ENCODE measurements at places on chromosomes 3 and 15.

DNA sequence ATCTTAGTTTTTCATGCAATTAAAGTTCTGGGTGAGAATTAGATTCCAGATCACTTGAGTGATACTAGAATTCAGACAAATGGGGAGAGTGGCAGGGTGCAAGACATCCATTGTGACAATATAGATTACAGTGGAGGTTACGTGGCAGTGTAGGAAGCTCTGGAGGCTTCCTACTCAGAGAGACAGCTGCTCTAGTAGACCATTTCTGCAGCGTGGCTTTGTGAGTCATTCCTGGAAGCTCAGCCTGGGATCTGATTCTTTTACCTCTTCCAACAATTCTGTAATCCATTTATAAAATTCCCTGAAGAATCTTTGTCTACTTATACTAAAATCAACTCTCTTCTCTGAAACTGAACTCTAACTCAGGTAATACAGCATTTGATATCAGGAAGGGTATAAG is 90.4 kb upstream of the ASB14 start:
- DNase-seq = no peak

GRCh38 chr3:168121184-168122017 is 25.7 kb upstream of the GOLIM4 start:
- no peak for DNase-seq

DNA sequence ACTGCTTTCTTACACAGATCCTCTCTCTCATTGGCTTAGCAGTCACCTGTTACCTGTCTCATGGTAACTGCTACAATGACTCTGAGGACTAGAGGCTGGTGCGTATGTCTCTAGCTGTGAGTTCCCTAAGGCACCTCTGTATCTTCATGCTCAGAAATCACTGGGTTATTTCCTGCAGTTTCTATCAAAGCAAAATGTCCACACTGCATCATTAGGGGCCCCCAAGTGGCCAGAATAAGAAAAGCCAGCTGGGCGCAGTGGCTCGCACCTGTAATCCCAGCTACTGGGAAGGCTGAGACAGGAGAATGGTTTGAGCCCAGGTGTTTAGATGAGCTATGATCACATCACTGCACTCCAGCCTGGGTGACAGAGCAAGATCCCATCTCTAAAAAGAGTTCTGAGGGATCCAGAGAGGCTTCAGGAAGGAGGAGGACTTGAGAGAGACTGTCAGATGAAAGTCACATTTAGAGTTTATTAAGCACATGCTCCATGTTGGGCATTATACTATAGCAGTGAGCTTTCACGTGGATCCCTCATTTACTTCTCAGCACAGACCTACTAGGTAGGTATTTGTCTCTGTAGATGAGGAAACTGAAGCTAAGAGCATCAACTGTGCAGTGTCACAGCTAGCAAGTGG is 2.3 kb upstream of the VPS18 start:
- DNase-seq = no peak

DNA sequence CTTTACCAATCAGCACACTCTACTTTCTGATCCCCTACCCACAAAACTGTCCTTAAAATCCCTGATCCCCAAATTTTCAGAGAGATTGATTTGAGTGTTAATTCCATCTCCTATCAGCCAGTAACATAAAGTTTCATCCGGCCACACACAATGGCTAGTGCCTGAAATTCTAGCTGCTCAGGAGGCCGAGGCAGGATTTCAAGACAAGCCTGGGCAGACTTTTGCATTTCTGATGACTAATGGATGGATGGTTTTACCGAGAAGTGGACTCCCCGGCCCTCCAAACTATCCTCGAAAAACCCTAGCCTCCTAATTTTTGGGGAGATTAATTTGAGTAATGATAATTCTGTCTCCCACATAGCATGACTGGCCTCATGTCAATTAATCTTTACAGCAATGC is 269.8 kb upstream of the POU1F1 start:
- DNase-seq = no peak

- DNase-seq = no peak
These were observed 9.0 kb downstream of the PODXL2 start for GRCh38 chr3:127637971-127638370.

- no peak for DNase-seq
These were observed 66.2 kb upstream of the SLC6A1 start for GRCh38 chr3:10926256-10926810.

- DNase-seq = no peak
These were observed 4.4 kb upstream of the ATP2C1 start for GRCh38 chr3:130889416-130889946.

DNA sequence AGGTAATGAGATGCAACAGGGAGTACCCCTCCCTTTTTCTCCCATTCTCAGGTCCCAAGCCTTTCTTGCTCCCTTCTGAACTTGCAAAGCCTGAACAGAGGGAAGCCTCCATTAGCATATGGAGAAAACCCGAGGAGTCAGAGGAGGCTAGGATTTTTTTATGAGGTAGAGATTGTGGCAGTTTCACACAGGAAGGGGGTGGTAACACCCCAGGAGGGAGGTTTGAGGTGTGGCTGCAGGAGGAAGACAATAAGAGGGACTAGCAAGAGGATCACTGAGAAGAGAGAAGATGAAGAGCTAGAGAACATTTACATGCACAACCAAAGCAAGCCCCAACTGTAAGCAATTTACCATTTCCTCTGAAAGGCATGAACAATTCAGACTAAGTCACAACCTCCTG is 322.7 kb downstream of the SV2B start:
- DNase-seq = no peak

- no peak for DNase-seq
These were observed 124.2 kb downstream of the SHQ1 start for GRCh38 chr3:72724070-72724469.

GRCh38 chr3:8709801-8710507 is 23.6 kb upstream of the CAV3 start:
- DNase-seq = no peak
